ENCODE measurements at places on chromosomes 3 and 15. TPM values are rescaled to one million over a fixed set of nuclear protein-coding genes. Genes with fewer than 3 reads are reported as not detected.

The LSG1 gene
- total RNA-seq, result 38.4 TPM

The PODXL2 gene
- total RNA-seq, result 46.6 TPM

The ZNF621 gene
- total RNA-seq, result 17.8 TPM

The CRYGS gene
- 0.37 TPM for total RNA-seq

- no peak for DNase-seq
Measured at GRCh38 chr15:76449455-76449854, 112.9 kb downstream of the ISL2 start.

GRCh38 chr3:67335813-67336212, 318.6 kb downstream of the SUCLG2 start:
- DNase-seq, result no peak

- DNase-seq, result no peak
Measured at GRCh38 chr3:112170046-112170445, 37.0 kb upstream of the GCSAM start.

DNA sequence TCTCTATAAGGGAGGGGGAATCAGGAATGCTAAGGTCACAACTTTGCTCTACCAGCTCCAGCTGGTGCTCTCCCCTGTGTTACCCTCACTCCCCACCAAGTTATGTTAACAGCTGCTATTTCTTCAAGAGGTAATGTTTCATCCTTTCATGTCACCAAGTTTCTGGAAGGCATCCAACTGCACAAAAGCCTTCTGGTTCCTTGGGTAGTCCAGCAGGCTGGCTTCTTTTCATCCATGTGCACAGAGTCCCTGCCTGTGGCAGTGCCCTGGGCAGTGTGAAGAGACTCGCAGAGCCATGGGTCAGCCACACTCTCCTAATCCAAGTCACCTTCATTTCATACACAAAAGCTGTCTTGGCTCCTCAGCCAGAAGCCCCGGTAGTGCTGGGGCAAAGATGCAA, 737.5 kb upstream of the LMCD1 start:
- no peak for DNase-seq

DNA sequence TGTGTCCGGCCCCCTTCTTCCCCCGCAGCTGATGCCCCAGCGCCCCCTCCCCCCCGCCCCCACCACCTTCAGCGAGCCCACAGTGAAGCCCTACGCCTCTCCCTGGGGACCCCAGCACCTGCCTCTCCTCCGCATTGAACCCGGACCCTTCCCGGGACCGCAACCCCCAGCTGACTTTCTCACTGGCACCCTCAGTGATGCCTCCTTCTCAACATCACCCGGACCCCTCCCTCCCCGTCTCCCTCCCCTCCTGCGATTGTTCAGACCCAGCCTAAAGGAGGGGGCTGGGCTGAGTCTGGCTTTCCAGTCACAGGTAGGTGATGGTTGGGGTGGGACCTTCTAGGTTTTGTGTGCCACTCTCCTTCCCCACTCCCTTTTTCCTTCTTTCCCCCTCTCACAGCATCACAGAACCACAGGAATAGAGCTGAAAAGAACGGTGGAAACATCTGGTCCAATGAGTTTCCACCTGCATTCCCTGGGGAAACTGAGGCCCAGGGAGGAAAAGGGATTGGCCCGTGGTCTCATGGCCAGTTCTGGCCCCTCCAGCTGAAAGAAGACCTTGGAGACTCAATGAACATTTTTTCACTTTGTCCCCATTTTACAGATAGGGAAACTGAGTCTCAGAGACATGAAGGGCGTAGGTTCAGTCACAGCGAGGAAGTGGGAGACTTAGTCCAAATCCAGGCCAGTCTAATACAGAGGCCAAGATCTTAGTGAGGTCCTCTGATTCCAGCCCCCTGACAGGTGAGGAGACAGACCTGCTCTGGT, 828 bp downstream of the CAND2 start:
- DNase-seq, result no peak

DNA sequence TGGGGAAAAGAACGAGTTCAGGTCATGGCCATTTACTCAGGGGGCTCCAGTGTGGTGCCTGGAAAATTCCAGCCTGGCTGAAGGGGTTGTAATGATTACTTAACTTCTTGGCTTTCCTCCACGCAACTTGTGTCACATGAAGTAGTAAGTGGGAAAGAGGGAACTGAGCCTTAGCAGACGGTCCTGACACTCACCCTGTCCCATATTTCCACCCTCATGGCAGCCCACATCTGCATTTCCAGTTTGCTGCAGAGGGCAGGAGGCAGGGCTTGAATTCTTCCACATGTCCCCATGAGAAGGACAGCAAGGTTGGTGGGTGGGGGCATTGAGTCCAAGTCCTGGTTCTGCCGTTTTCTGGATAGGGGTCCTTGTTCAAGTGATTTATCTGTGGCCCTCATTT, 7.8 kb upstream of the CAMP start:
- DNase-seq, result no peak
